Anterior cingulate cortex (tissue), 58 donors: ENCODE measurements at places on chromosomes 16 and 17.

GRCh38 chr17:44223541-44224071, 4.1 kb upstream of the UBTF start:
- no peak for DNase-seq

DNA sequence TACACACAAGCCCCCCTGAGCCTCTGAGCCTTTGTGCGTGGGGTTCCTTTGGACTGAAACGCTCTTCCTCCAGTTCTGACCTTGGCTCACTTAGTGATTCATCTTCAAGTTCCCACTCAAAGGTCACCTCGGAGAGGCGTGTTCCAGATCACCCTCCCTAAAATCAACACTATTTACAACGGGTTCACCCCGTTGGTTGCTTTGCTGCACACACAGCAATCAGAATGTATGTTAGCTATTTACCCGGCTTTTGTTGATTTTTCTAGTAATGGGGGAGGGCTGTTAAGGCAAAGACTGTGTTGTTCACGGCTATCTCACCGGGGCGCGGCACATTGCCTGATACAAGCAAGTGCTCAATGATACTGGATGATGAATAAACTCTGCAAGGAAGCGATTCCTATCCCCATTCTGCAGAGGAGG, 977 bp downstream of the NAGPA start:
- no peak for DNase-seq

- DNase-seq, result no peak
These were observed 46.3 kb downstream of the TK2 start for GRCh38 chr16:66503612-66504011.

GRCh38 chr16:58129097-58129936, at the start of gene CFAP20:
CFAP20 (minus strand) TSS chr16:58129381; CDS start chr16:58129115, 266 bp downstream.
- peak; percentile 97 for DNase-seq

DNA sequence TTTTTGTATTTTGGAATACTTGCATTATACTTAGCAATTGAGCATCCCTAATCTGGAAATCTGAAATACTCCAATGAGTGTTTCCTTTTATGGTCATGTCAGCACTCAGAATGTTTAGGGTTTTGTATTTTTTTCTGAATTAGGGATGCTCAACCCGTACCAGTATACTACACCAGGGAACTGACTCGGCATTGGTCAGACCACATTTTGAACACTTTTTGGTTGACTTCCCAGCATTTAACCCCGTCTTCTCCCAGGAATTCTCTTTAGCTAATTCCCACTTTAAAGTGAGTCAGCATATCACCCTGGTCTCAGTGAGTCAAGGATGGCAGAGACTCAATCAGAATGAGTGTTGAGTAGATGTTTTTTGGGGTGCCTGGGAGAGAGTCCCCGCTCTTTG, 177.9 kb downstream of the SPECC1 start:
- DNase-seq, result no peak

GRCh38 chr16:83271123-83271522, 536.7 kb upstream of the HSBP1 start:
- DNase-seq, result no peak

DNA sequence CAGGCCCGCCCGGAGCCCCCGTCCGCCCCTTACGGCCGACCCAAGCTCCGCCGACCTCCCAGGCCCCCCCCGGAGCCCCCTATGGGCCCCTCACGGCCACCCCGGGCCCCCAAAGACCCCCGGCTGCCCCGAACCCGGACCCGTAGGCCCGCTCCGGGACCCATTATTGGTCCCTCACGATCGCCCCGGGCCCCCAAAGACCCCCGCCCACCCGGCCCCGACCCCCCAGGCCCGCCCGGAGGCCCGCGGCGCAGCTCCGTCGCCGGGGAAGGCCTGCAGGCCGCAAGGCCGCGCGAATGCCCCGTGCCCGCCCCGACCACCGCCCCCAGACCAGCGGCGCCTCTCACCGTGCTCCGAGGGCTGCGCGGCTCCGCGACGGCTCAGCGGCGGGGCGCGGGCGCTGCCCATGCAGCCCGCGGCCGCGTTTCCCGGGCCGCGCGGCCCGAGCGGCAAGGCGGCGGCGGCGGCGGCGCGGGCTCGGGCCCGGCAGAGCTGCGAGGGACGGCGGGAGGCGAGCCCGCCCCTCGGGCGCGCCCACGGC, 393 bp downstream of the ANKRD11 start:
- no peak for DNase-seq

GRCh38 chr17:80519091-80519781, 25.4 kb upstream of the RPTOR start:
- DNase-seq, result no peak

GRCh38 chr17:80339118-80339517, 75.8 kb upstream of the ENDOV start:
- no peak for DNase-seq

- DNase-seq, result no peak
These were observed 4.8 kb downstream of the SCN4A start for GRCh38 chr17:63967953-63968352.

DNA sequence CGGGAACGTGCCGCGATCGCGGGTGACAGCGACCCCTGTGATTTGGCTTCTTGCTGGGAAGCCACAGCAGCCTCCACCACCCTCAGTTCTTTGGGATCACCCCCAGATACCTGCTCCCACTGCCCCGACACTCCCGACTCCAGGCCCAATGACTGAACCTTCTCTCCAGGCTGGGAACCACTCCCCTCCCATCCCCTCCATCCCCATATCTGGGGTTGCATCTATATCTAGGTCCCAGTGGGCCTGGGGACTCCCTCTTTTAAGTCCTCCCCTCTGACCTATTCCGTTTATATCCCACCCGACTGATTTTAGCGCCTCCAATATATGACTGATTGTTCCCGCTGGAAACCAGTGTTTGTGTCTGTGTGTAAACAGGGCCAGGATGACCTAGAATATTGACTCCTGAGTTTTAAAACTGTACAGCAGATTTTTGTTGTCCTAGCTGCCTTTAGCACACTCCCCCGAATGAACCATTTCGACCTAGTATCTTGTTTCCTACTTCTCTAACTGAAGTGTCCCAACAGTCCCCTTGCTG, 667 bp downstream of the PSMD3 start:
- no peak for DNase-seq

GRCh38 chr16:72967941-72968340, 80.0 kb downstream of the ZFHX3 start:
- no peak for DNase-seq

DNA sequence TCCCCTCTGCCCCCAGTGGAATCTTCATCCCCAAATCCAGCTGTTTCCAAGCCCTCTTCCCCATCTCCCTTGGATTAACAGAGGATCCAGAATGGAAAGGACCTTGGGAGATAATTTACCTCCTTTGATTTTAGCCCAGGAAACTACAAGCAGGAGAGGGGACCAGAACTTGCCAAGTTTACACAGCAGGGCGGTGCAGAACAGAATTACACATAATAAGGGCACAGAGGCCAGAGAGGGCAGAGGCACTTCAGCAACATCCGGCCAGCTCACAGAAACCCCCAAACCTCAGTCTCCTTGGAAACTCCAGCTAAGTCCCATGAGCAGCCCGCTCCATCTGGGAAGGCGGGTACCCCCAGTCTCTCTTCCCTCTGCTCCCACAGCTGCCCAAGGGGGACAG, 27.2 kb downstream of the PEMT start:
- no peak for DNase-seq

- no peak for DNase-seq
These were observed 3.2 kb upstream of the PHLPP2 start for GRCh38 chr16:71727551-71728324.

DNA sequence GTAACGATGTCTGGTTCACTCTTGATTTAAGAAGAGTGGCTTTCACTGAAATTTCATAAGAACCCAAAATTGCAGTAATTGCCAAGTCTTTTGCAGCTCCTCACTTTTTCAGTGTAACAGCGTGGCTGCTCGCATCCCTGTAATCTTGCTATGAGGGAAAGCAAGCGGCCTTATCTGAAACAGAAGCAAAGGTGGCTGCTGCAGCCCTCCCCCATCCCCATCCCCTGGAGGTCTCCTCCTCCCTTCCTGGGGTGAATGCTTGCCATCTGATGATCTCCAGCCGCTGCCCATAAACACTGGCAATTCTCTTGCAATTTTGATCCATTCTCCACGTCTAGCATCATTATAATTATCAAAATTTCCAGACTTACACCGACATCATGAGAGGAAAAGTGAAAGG, 182.5 kb upstream of the ASIC2 start:
- no peak for DNase-seq

GRCh38 chr16:57556941-57557541, 14.6 kb downstream of the ADGRG5 start:
- DNase-seq, result no peak

DNA sequence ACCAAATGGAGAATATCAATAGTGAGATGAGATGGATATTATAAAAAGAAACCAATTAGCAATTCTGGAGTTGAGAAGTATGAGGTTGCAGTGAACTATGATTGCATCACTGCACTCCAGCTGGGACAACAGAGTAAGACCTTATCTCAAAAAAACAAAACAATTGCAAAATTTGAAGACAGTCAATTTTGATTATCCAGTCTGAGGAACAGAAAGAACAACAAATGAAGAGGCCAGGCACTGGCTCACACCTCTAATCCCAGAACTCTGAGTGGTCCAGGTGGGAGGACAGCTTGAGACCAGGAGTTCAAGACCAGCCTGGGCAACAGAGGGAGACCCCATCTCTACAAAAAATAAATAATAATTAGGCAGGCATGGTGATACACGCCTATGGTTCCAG, 35.0 kb downstream of the USP32 start:
- no peak for DNase-seq

DNA sequence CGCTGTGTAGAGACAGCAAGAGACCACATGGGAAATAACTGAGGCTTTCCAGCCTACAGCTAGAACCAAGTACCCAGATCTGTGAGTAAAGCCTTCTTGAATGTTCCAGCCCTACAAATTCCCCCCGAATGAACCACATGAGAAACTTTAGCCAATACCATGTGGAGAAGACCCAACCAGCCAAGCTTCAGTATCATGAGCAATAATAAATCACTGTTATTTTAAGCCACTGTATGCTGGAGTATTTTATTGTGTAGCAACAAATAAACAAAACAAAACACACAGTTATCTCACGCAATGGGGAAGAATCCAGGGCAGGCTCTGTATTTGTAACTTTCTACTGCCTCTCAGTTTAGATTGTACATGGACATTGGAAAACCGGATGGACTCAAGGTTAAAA, 426.2 kb downstream of the CDH11 start:
- no peak for DNase-seq

GRCh38 chr16:47046726-47047523, 73.5 kb upstream of the DNAJA2 start:
- DNase-seq, result peak; percentile 6

- no peak for DNase-seq
These were observed 34.7 kb downstream of the SBK1 start for GRCh38 chr16:28326881-28327610.

DNA sequence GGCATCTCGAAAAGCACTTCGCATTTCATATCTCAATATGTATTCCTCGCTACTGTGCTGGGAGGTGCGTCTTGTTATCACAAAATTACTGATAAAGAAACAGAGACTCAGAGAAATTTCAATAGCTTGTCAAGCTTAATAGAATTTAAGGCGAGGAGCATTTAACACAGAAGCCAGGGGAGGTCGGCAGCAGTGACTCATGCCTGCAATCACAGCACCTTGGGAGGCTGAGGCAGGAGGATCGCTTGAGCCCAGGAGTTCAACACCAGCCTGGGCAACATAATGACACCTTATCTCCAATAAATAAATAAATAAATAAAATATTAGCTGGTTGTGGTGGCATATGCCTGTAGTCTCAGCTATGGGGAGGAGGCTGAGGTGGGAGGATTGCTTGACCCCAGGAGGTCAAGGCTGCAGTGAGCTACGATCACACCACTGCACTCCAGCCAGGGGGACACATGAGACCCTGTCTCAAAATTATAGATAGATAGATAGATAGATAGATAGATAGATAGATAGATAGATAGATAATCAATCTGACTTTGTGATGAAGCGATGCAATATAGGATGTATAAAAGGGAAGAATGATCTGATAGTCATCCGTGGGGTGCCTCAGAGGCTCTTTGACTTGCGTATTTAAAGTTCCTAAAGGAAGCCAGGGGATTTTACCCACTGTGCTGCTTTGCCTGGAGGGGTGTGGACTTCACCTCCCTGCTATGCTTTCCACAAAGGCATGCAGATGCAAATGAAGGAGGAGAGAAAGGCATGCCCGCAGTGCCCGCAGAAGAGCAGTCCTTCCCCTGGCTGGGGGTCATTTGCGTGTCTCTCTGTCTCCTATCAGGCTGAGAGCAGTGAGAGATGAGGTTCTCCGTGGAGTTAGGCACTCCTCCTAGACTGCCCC, 15.9 kb upstream of the USP10 start:
- DNase-seq, result no peak

DNA sequence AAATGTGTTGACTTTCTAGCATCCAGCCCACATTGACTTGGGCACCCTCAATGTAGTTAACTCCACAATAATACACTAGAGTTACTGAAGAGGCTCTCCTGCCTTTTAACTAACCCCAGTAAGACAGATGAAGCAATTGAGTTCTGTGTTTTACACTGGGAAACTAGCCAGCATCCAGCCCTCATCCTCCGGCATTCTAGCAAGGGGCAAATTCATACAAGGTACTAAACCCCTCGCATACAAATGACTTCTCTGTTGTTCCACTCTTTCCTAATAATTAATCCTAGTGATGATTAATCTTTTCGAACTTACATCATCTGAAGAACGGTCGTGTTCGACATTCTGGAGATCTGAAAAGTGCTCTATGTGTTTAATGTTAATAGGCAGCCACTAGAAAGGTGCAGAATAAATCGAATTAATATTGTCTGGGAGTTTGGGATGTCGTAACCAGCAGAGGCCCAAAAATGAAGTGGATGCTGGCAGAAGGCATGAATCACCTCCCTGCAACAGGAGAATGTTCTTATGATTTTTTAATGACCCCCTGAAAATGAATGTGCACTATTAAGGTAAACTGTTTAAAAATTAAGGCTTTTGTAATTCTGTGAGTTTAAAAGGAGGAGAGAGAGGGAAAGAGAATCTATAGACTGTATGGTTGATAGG, 249.4 kb downstream of the SNX29 start:
- DNase-seq, result no peak

- DNase-seq, result no peak
These were observed 158.1 kb upstream of the SDK2 start for GRCh38 chr17:73802314-73802713.

DNA sequence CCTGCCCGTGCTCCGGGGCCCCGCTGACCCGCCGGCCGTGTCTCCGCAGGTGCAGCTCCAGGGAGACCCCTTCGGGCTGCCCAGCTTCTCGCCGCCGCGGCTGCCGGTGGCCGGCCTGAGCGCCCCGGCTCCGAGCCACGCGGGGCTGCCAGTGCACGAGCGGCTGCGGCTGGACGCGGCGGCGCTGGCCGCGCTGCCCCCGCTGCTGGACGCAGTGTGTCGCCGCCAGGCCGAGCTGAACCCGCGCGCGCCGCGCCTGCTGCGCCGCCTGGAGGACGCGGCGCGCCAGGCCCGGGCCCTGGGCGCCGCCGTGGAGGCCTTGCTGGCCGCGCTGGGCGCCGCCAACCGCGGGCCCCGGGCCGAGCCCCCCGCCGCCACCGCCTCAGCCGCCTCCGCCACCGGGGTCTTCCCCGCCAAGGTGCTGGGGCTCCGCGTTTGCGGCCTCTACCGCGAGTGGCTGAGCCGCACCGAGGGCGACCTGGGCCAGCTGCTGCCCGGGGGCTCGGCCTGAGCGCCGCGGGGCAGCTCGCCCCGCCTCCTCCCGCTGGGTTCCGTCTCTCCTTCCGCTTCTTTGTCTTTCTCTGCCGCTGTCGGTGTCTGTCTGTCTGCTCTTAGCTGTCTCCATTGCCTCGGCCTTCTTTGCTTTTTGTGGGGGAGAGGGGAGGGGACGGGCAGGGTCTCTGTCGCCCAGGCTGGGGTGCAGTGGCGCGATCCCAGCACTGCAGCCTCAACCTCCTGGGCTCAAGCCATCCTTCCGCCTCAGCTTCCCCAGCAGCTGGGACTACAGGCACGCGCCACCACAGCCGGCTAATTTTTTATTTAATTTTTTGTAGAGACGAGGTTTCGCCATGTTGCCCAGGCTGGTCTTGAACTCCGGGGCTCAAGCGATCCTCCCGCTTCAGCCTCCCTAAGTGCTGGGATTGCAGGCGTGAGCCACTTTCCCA, 5.9 kb downstream of the CTF1 start:
- DNase-seq, result peak; percentile 38
